ENCODE measurements at places on chromosomes 1 and 21. TPM values are rescaled to one million over a fixed set of nuclear protein-coding genes. Genes with fewer than 3 reads are reported as not detected.

The AMY1C gene
- not detected for polyA plus RNA-seq

The HSPG2 gene
- 49.1 TPM for polyA plus RNA-seq

The RPTN gene
- polyA plus RNA-seq: not detected

The HORMAD1 gene
- polyA plus RNA-seq: not detected

The GBP3 gene
- polyA plus RNA-seq: 25.4 TPM

The SLAMF6 gene
- 1.5 TPM for polyA plus RNA-seq

The RAP1GAP gene
- 0.33 TPM for polyA plus RNA-seq

The PLA2G2D gene
- polyA plus RNA-seq: not detected

The VWA5B1 gene
- not detected for polyA plus RNA-seq

The SYCP1 gene
- not detected for polyA plus RNA-seq

The ADCY10 gene
- 0.15 TPM for polyA plus RNA-seq

The AHCTF1 gene
- polyA plus RNA-seq: 7.5 TPM

The ABL2 gene
- polyA plus RNA-seq: 5.4 TPM

The PTPN7 gene
- 3.4 TPM for polyA plus RNA-seq

The AMY1A gene
- polyA plus RNA-seq: not detected

The RYR2 gene
- 2.6 TPM for polyA plus RNA-seq

The UCK2 gene
- polyA plus RNA-seq: 7.2 TPM

The RNU1-3 gene
- not detected for polyA plus RNA-seq

The ACTL8 gene
- not detected for polyA plus RNA-seq

The MPL gene
- polyA plus RNA-seq: 0.20 TPM

The TRIM17 gene
- polyA plus RNA-seq: not detected

The CD34 gene
- 10.5 TPM for polyA plus RNA-seq

The FAM78B gene
- polyA plus RNA-seq: 0.63 TPM

The EPS15 gene
- 24.8 TPM for polyA plus RNA-seq

The HRNR gene
- not detected for polyA plus RNA-seq

The CYB561D1 gene
- 5.7 TPM for polyA plus RNA-seq

The AUNIP gene
- polyA plus RNA-seq: not detected

The TNFRSF18 gene
- not detected for polyA plus RNA-seq

The GNG12 gene
- 84.9 TPM for polyA plus RNA-seq

The CEP104 gene
- polyA plus RNA-seq: 8.5 TPM

The CENPF gene
- 1.3 TPM for polyA plus RNA-seq

The IGSF9 gene
- 1.0 TPM for polyA plus RNA-seq

The FAM151A gene
- polyA plus RNA-seq: not detected
